ENCODE measurements at places on chromosomes 11 and 22. TPM values are rescaled to one million over a fixed set of nuclear protein-coding genes. Genes with fewer than 3 reads are reported as not detected.

Gene HPS5
- 22.5 TPM for polyA plus RNA-seq

Gene MAP4K2
- 5.4 TPM for polyA plus RNA-seq

Gene KRTAP5-11
- not detected for polyA plus RNA-seq

Gene CATSPER1
- polyA plus RNA-seq, result not detected

Gene MIAT
- polyA plus RNA-seq, result 0.28 TPM
